ENCODE measurements at places on chromosomes 13 and 19. TPM values are rescaled to one million over a fixed set of nuclear protein-coding genes. Genes with fewer than 3 reads are reported as not detected.

The SYT5 gene
- total RNA-seq: 0.07 TPM

The ZNF560 gene
- total RNA-seq: 0.07 TPM

The DIAPH3 gene
- total RNA-seq: 59.7 TPM

The ZNF600 gene
- total RNA-seq: 7.4 TPM

The USP12 gene
- 64.8 TPM for total RNA-seq

The MYO1F gene
- 0.36 TPM for total RNA-seq

The ZNF814 gene
- total RNA-seq: 10.3 TPM

The JSRP1 gene
- not detected for total RNA-seq

The ZFP28 gene
- 9.2 TPM for total RNA-seq

The NMRK2 gene
- not detected for total RNA-seq

The MCEMP1 gene
- not detected for total RNA-seq

The RNF225 gene
- total RNA-seq: 0.14 TPM

The FFAR3 gene
- not detected for total RNA-seq

The AXL gene
- 242 TPM for total RNA-seq

The MAB21L1 gene
- total RNA-seq: not detected

The KLK1 gene
- not detected for total RNA-seq

The ZNF497 gene
- total RNA-seq: 0.40 TPM

The ERICH6B gene
- total RNA-seq: not detected

The CBLC gene
- total RNA-seq: not detected

The ZNF177 gene
- 0.65 TPM for total RNA-seq

The ATP8B3 gene
- 2.2 TPM for total RNA-seq

The C5AR2 gene
- total RNA-seq: not detected

The GAPDHS gene
- total RNA-seq: not detected

The ZNF208 gene
- total RNA-seq: 0.13 TPM

The CEACAM4 gene
- not detected for total RNA-seq

The PSG4 gene
- not detected for total RNA-seq

The FXYD7 gene
- total RNA-seq: not detected

The PSG5 gene
- total RNA-seq: not detected

The CERS1 gene
- total RNA-seq: 1.9 TPM

The SMIM44 gene
- total RNA-seq: not detected

The PINLYP gene
- 0.27 TPM for total RNA-seq

The SBK3 gene
- 0.65 TPM for total RNA-seq

The CGB8 gene
- not detected for total RNA-seq

The GRK1 gene
- not detected for total RNA-seq

The ZNF415 gene
- total RNA-seq: 0.29 TPM

The LYPD5 gene
- total RNA-seq: 0.29 TPM

The MIA gene
- total RNA-seq: not detected

The IGFL4 gene
- not detected for total RNA-seq

The PSG1 gene
- not detected for total RNA-seq

The ERICH4 gene
- not detected for total RNA-seq

The CELF5 gene
- total RNA-seq: not detected

The PPM1N gene
- 1.5 TPM for total RNA-seq

The TMIGD2 gene
- not detected for total RNA-seq

The KCNN4 gene
- 0.53 TPM for total RNA-seq

The SIGLEC7 gene
- not detected for total RNA-seq

The IZUMO2 gene
- total RNA-seq: not detected

The CLEC11A gene
- 8.0 TPM for total RNA-seq

The PRTN3 gene
- not detected for total RNA-seq

The ZNF225 gene
- total RNA-seq: 5.9 TPM

The RNF17 gene
- not detected for total RNA-seq

The ZNF714 gene
- total RNA-seq: 22.3 TPM

The GJB2 gene
- not detected for total RNA-seq

The LGALS7B gene
- total RNA-seq: not detected

The HOMER3 gene
- total RNA-seq: 61.0 TPM

The KLK12 gene
- not detected for total RNA-seq

The LILRB4 gene
- not detected for total RNA-seq

The C19orf18 gene
- not detected for total RNA-seq

Measured in thoracic aorta endothelial cell (primary cell).